ENCODE measurements at places on chromosomes 3 and 15.
A peak's percentile ranks its signal among the peaks of the same experiment; 100 is the strongest.

DNA sequence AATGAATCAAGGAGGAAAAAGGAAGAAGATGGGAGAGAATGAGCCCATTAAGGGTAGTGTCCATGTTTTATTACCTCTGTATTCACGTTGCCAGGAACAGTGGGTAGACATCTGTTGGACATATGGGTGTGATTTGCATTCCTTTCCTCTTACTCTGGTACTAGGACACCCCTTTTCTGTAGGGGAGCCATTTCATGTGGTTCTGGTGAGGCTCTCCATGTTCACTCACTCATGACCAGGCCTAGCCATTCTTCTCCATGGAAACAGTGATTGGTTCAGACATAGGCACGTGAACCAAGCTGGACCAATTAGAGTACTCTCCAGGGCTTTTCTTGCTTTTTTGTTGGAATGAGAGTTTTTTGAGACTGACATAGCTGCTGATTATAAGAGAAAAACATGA lies 39.6 kb upstream of the PDCD6IP start:
- no peak for DNase-seq

DNA sequence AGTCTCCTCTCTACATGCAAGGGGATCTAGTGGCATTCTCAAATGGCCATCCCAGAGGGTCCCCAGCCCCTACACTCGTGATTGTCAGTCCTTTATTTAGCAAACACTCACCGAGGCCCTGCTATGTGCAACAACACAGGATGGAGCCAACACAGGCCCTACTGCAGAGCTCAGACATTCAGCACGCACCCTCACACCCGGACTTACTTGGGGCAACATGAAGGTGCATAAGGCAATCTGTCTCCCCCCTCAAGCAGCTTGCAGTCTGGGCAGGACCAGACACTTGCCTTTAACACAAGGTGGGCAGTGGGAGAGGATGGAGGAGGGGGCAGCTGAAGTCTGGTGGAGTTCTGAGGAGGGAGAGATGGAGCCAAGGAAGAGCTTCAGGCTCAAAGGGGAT lies 258.4 kb downstream of the XXYLT1 start:
- no peak for DNase-seq

- DNase-seq = peak; percentile 33
These were observed at the start of gene CHST13 for GRCh38 chr3:126523745-126524428. CHST13 (plus strand) TSS chr3:126524155; CDS start chr3:126524333, 178 bp downstream.

DNA sequence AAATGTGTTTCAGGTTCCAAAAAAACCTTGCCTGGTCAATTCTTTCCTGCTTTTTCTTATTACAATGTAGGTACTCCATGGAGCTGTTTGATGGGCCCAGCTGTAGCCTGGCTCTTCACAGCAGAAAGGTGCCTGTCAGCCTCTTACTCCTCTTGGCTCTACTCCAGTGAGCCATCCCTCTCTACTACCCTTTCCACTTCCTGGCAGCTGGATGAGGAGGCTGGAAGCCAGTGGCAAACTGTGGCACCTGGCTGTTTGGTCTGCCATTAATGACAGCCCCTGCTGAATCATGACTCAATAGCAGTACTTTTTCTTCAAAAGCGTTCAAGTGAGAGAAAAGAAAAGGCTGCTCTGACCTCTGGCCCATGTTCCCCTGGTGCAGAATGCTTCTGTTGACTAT lies 618.1 kb downstream of the PYDC2 start:
- peak; percentile 99 for DNase-seq

DNA sequence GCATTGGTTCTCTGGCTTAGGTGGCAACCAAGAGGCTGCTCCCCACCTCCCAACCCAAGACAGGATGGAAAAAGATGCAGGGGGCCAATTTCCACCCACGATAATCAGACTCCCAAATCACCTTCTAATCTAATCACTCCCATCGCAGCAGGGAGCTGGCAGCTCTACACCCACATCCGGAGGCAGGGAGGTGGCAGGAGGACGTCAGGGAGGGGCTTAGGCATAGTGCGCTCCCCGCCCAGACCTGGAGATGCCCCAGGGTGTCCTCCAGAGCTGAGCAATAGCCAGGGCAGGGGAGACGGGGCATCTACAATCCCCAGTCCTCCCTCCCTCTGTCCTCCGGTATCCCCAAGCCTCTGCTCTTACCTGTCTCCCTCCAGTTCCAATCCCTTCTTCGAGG lies 70.5 kb upstream of the SEC13 start:
- no peak for DNase-seq

GRCh38 chr15:90884719-90885431 lies 571 bp downstream of the FES start:
- DNase-seq = no peak

GRCh38 chr3:42988097-42988496 lies 9.0 kb downstream of the GASK1A start:
- DNase-seq = no peak

DNA sequence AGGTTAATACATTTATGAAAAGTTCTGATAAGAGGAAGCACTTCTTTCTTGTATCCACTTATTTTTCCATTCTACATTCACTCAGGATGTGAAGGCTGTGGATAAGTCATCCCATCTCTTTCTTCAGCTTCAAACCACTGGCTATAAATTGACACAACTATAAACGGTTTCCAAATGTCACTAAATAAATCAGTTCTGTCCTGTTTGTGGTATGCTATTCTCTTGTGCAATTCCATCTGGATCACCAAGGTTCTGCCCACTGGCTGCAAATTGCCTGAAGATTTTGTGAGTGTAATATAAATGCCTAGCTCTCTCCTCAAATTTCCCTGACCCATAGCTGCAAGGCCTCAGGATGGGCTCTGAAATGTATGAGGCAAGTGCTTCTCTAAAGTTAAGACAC lies 7.1 kb upstream of the LMOD3 start:
- no peak for DNase-seq

- DNase-seq = no peak
These were observed 14.9 kb downstream of the ATP11B start for GRCh38 chr3:182808041-182808770.

DNA sequence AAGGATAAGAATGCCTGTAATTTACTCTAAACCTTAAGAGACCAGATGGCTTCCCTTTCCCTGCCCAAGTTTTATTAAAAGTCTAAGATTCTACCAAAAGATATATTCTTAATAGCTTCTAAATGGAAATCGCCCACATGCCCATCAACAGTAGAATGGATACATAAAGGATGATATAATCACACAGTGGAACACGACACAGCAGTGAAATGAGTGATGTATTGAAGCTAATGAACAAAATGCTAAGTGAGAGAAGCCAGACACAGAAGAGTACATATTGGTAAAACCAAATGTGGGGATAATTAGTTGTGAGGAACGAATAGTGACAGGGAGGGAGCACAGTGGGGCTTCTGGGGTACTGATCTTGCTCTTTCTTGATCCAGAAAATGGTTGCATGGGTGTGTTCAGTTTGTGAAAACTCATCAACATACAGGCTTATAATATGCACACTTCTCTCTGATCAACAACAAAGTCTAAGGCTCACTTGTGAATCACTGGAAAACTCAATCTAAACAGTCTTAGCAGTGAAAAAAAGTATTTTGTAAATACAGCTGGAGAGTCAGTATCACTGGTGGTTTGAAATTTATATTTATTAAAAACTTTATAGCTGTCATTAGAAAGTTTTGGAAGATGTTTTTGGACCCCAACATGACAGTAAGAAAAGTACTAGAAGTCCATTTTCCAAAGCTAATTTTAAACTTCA lies 170.7 kb upstream of the FAM3D start:
- no peak for DNase-seq

GRCh38 chr15:69559440-69560190 lies 107.0 kb downstream of the RPLP1 start:
- DNase-seq = no peak

DNA sequence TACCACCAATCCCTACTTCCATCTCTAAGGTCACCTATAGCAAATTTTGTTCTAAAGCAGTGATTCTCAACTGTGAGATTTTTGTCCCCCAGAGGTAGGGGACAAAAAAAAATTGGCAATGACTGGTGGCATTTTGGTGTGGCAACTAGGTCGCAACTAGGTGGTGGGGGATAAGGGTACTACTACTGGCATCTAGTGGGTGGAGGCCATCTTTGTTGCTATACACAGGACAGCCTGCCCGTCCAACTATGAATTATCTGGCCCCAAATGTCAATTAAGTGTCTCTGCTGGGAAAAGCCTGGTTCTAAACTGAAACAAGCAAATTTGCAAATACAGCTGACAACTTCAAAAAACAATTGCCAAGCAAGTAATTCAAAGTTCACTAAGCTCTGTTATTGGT lies 1.4 kb downstream of the MTMR10 start:
- DNase-seq = no peak

- DNase-seq = no peak
These were observed 61.1 kb upstream of the GATA2 start for GRCh38 chr3:128554100-128554464.

Measured in NCI-H1105 treated with DMSO at 0.1 percent for 48 hours (cell line).